Fibroblast of skin of right biceps (primary cell): ENCODE measurements at places on chromosomes 7 and 10.
A peak's percentile ranks its signal among the peaks of the same experiment; 100 is the strongest.

DNA sequence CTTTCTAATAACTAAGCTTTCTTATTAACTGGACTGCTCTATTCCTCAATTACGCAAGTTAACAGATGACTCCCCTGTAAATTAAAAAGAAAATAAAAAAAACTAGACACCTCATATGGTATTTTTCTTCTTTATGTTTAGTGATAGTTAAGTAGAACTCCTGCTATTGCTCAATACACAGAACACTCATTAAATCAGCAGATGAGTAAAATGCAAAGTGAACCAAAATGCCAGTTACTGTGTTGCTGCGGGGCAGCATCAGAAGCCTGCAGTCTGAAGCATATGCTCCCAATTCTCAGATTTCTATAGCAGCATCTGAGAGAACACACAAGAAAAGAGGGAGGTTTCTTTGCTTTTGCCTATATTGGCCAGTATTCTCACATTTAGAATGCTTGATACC is 28.4 kb downstream of the CDK6 start:
- DNase-seq = peak; percentile 36

- DNase-seq = no peak
Measured at GRCh38 chr10:132984801-132985545, 42.6 kb upstream of the CFAP46 start.

DNA sequence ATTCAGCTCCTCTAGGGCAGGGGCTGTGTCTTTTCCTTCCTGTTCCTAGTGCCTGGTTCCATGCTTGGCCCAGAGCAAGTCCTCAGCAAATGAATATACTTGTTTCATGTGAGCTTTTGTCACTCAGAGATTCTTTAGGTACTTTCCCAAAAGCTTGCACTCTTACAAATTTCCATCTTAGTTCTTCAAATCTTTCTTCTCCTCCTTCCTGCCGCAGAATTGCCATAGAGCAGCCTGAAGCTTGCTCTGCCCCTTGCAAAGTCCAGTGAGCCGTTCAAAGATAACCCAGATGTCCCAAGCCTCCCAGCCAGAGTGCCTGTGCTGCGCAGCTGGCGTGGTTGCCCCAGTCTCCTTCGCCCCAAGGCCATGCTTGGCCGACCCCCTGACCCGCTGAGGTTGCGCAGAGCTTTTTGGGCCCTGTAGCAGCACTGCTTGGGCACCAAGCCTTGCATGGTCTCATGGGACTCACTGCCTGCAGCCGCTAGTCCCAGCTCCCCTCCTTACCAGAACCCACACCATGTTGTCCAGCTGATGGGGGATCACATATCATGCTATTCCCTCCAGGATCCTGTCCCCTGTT is 20.7 kb downstream of the CHST3 start:
- no peak for DNase-seq

- DNase-seq = peak; percentile 71
Measured at GRCh38 chr7:134514663-134515062, 12.7 kb upstream of the AKR1B10 start.

DNA sequence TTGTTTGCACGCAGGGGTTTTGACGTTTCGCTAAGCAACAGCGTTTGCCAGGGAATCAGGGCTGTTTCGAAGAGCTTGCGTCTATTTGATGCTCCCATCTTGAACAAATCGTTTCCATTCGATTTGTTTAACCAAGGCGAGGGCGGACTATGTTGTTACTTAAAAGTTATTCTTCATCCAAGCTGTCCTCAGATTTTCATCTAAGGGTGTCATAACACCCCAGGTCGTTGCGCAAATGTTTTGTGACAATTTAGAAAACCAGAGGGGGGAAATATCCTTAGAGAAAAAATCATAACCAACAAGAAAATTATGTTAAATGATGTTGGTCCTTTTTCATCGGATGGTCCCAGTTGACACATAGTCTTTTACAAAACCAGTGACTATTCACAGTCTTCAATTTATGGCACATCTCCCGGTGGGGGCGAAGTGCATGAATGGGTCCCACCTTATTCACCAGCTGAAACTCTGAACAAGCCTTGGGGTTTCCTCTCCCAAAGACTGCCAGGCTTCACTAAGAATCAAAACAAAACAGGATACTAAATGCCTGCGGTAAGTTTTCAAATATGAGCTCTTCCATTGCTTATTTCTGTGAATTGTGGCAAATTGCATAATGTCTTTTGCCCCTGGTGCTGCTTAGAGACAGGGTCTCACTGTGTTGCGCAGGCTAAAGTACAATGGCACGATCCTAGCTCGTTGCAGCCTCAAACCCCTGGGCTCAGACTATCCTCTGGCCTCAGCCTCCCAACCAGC is 109.9 kb downstream of the REEP3 start:
- no peak for DNase-seq

DNA sequence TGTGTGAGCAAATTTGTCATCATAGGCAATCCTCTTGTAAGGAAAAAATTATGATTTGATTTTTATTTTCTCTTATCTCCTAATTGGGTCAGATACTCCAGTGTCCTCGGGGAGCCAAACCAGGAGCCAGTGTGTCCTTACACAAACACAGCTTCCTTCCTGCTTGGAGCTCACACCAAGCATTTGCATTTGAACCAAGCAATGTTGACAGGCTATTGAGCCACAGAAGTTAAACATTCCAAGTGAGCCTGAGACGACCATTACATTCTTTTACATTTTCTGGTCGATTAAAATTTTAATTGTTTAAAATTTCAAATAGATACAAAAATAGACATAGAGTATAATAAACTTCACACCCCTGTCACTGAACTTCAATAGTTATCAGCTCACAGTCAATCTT is 194.8 kb downstream of the CFTR start:
- DNase-seq = no peak

DNA sequence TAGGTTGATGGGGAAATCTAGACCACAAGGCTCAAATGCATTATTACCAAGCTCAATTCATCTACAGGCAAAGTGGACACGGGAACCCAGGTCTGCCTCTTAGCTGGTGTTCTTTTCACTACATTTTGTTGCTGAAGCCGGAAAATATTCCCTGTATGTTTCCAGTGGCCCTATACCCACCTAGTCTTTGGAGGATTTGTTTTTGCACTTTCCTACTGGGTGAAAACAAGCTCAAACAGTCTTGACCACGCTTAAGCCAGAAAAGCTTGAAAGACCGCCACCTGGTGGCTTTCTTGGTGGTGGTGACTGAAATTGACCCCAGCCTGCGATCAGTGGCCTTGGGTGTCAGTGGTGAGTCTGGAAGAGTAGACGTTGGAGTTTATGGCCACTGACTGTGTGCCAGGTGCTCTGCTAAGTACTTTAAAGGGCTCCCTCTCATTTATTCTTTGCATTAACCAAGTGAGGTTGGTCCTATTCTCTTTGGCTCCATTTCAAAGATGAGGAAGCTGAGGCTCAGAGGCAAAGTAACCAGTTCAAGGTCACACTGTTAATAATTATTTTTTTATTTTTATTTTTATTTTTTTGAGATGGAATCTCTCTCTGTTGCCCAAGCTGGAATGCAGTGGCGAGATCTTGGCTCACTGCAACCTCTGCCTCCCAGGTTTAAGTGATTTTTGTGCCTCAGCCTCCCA is 11.1 kb upstream of the CRTAC1 start:
- peak; percentile 36 for DNase-seq

GRCh38 chr7:70566671-70567070 is 565.3 kb upstream of the GALNT17 start:
- DNase-seq = peak; percentile 26

DNA sequence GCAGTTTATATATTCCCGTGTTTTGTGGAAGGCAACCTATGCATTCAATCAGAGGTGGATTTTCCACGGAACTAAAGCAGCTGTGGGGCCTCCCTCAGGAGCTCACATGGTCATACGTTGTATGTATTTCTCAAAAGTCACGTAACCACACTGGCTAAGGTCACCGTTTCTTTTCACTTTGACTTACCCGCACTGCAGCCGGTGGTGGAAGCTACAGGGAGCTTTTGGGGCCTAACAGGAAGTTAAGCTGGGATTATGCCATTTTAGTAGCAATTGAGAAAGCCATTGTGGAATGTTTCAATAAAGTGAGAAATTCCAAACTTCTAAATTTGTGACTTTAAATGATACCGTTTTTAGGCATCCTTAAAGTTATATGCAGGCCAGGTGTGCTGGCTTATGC is 111.2 kb upstream of the KLF6 start:
- no peak for DNase-seq
